ENCODE measurements at places on chromosomes 7 and 10. TPM values are rescaled to one million over a fixed set of nuclear protein-coding genes. Genes with fewer than 3 reads are reported as not detected.

DNA sequence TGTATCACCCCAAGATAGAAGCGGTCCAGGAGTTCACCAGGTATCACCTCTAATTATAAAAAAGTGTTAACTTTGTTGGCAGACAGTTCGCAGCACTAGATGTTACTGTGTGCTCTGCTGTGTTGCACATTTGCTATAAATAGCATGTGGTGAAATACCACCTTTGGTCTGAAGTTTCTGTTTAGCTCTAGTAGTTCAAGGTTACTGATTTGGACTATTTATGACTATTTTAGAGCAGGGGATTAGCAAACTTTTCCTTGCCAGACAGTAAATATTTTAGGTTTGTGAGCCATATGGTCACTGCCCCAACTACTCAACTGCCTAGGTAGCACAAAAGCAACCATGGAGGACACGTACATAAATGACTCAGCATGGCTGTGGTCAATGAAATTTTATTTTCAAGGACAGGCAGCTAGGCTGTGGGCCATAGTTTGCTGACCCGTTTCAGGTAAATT lies 16.5 kb downstream of the DENND10 start:
- DNase-seq, result no peak

Gene ELOVL3
- total RNA-seq, result 2.0 TPM

Gene VWC2
- not detected for total RNA-seq

- no peak for DNase-seq
Measured at GRCh38 chr7:95595746-95596197, 544 bp downstream of the PDK4 start.

DNA sequence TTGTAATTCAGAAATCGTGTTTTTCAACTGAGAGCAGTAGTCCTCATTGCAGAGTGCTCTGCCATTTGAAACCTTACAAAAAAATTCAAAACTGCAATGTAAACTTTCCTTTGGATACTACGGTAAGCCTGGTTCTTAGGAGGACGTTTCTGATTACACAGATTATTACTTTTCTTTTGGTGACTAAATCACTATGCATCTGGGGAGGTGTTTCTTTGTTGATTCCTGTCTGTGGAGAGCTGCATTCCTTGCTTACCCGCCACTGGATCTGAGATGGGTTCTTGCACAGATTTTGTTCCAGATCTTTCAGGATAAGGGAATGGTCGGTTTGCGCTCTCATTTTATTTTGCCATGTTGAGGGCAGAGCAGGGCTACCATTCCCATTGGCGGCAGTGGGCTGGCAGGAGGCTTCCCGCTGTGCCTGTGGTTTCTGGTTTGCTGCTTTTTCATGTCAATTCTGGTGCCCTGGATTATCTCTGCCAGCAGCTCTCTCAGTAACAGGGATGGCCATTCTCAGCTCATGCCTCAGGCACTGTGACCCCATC lies 485.1 kb downstream of the GLRX3 start:
- DNase-seq, result no peak

Gene MYL10
- not detected for total RNA-seq

- no peak for DNase-seq
Measured at GRCh38 chr7:2592375-2592865, 33.6 kb downstream of the IQCE start.

DNA sequence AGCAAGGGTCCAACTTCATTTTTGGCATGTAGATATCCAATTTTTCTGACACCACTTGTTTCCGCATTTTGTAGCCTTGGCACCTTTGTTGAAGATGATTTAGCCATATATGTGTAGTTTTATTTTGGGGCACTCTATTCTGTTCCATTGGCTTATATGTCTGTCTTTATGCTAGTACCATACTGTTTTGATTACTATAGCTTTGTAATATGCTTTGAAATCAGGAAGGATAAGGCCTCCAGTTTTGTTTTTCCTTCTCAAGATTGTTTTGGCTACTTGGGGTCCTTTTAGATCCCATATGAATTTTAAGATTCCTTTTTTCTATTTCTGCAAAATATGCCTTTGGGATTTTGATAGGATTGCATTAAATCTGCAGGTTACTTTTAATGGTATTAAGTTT lies 9.5 kb upstream of the BTBD16 start:
- no peak for DNase-seq

GRCh38 chr10:79401015-79401921 lies 44.2 kb downstream of the ZCCHC24 start:
- DNase-seq, result peak; percentile 87

DNA sequence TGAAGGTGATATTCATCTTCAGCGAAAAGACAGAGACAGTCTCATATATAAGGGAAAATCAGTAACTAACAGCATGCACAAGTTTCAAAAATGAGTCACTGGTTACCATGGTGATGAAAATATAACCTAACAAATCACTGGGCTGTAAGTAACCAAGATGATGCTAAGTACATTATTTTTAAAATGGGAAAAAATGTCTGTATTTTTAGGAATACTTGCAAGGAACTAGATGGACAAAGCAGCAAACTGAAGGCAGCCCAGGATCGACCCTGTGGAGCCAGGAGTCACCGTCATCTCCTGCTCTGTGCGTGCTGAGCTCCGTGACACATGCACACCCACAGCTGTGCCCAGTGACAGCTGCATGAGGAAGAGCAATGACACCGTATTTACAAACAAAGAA lies 137.3 kb downstream of the ELMO1 start:
- peak; percentile 81 for DNase-seq

DNA sequence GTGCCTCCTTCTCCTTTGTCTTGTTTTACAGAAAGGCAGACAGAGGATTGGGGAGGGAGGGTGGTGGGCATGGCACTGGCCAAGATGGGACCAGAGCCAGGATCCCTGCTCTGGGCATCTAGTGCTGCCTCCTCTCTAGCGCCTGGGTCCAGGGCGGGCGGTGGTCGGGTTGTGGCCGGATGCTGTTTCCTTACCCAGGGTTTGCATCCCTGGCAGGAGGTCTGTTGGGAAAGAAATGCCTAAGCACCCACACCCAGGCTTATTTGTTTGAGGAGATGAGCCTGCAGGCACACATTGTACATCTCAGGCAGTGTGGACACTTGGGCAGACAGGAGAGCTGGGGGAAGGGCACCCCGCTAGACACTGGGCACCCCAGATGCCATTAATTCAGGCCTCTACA lies 102.3 kb upstream of the PCBD1 start:
- DNase-seq, result peak; percentile 40

DNA sequence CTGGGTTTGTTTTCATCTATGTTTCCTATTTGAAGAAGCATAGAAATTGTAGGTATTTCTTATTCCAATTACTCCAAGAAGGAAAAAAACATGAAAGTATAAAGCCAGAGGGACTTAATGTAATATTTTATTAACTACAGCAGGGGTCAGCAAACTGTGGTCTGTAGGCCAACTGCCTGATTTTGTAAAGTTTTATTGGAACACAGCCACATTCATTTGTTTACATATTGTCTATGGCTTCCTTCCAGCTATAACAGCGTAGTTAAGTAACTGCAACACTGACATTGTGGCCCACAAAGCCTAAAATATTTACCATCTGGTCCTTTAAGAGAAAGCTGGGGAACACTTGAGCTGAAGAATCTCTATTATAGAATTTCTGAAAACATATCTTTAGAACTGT lies 306.2 kb downstream of the BICC1 start:
- no peak for DNase-seq

- no peak for DNase-seq
Measured at GRCh38 chr7:70006261-70006920, 408.1 kb downstream of the AUTS2 start.

Gene PDK4
- 386 TPM for total RNA-seq

DNA sequence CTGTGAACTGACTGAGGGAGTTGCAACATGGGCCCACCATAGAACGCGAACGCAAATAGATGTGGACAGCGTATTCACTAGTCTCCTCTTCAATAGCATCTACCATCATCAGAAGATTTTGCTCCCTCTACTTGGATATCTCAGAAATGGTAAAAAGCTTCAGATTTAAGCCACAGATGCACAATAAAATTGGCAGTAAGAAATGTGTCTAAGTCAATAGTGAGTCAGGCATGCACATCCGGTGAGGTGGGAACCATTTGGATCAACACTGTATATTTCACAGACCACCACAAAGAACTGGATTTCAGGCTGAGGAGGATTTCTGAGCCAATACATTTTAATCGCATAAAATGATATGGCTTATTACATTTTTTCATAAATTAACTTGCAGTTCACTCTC lies 111.5 kb upstream of the ADAM12 start:
- DNase-seq, result no peak

GRCh38 chr7:74174606-74175082 lies 488 bp downstream of the EIF4H start:
- DNase-seq, result no peak

DNA sequence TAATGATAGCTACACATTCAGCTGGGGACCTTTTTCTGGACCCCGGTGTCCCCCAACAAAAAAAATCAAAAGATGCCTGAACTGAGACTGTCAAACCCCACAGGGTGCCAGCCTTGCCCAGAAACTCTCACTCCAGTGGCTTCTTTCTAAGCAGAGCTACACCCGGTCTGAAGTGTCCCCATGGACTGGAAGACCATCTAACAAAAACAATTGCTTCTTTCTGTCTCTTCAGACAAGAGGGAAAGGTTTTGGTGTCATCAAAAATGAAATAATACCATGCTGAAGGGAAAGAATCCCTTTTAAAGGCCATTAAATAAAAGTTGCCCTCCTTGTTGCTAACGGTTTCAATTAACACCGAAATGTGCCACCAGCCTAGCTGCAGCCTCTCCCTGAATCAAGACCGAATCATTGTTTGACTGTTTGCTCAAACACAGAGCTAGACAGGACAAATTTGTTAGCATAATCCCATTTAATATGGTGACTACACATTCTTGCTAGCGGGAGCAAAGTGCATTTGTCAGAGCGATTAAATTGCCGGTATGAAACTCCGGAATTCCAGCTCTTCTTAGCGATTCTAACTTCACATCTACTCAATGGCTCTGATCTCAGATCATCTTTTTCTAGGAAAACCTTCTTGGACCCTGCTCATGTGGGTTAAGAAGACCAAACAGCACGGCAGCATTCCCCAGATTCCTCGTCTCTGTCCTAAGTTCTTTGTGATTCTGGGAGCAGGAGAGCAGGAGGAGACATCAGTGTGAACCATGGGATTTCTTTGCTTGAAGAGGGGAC lies 397.5 kb upstream of the PRKCQ start:
- DNase-seq, result no peak

DNA sequence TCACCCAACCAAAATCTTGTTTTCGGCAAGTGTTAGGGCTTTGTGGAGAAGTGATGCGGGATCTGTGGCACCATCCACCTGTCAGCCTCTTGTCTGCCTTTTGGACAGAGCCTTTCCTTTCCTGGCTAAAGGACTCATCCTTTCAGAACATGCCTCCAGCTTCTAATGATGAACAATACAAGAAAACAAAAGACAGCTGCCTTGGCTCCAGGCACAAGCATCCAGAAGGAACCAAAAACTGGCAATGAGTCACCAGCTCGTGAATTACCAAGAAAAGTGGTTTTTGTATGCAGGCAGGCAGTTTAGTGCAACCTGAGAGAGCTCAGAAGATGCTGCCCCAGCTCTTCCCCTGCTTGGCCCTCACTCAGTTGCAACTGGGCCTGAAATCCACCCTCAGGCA lies 84.6 kb upstream of the NAMPT start:
- no peak for DNase-seq

DNA sequence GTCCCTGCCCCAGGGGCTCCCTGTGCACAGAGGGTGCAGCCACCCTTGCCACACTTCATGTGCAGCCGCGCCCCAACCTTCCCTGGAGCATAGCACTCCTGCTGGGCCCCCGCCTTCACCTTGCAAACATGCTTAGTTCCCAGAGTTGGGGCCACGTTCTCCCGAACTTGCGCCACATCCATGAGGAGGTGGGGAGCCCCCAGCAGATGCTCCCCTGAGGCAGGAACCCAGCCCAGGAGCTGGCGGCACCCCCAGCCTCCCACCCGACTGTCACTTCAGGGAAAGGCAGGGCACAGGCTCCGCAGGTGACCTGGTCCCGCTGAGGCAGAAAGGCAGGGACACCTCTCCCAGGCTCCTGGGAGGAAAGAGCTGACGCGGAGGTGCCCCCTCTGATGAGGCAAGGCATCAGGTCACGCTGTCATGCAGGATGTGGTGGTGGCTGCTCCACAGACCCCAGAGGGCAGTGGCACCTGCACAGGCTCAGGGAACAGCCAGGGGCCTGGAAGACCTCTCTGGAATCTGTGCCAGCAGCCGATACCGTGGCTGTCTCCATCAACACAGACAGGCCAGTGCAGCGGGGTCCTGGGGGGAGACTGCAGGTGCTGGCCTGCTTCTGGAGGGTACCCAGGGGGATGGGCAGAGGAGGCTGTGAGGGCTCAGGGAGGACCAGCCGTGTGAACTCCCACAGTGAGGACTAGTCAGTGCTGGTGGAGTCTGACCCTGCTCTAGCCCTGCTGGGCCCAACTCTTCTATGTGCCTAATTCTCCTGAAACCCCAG lies 221.3 kb downstream of the MAD1L1 start:
- DNase-seq, result peak; percentile 73

Gene COMMD3
- total RNA-seq, result 52.9 TPM

- no peak for DNase-seq
Measured at GRCh38 chr7:25842201-25842733, 309.7 kb upstream of the NFE2L3 start.

GRCh38 chr10:38038107-38038931 lies 27.8 kb downstream of the ZNF33A start:
- no peak for DNase-seq

- no peak for DNase-seq
Measured at GRCh38 chr7:157493776-157494175, 157.0 kb downstream of the DNAJB6 start.

- DNase-seq, result no peak
Measured at GRCh38 chr10:13732465-13732881, 145.7 kb downstream of the PRPF18 start.

Gene C10orf90
- not detected for total RNA-seq
